WTC11 (cell line): ENCODE measurements at places on chromosomes 3 and 15. TPM values are rescaled to one million over a fixed set of nuclear protein-coding genes. Genes with fewer than 3 reads are reported as not detected.
A peak's percentile ranks its signal among the peaks of the same experiment; 100 is the strongest.

MORC1 gene
- not detected in 3 replicates for total RNA-seq

DNA sequence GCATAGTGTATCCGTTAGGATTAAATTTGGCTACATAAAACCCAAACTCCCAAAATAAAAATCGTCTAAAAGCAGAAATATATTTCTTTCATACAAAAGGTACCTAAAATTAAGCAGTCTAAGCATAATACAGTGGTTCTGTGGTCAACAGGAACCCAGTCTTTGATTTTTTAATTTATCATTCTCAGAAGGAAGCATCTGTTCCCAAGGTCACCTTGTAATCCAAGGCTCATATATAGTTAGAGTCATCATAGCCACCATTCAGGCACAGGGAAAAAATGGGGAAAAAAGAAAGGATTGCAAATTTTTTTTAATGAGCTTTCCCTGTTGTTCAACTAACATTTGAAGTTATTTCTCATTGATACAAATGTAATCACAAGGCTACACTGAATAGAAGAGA lies 983.2 kb downstream of the PLOD2 start:
- DNase-seq = no peak

DNA sequence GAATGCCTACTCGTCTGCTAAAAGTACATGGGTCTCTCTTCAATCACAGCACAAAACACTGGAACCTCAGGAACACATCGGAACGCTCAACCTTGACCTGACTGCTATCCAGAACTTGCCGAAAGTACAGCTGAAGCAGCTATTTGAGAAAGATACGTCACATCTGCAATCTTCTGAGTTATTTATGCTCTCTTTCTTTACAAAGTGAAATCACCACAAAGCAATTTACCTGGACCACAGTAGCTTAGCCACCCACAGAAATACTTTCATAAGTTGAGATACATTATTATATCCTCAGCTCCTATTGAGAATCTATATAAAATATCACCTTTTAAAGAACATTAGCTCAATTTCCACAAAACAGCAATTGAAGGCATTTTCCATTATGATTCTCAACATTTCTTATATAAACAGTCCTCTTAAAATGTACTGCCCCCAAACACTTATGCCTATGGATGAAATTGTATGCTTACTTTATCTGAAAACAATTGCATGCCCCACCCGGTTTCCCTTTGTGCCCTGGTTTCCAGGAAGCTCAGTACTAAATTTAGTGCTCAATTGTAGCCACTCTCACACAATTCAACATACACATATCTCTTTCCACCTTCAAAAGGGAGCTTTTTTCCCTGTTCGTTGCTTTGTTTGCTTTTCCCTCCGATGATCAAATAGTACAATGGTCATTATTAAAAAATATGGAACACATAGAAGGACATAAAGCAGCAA lies 31.8 kb downstream of the HEG1 start:
- DNase-seq = no peak

DNA sequence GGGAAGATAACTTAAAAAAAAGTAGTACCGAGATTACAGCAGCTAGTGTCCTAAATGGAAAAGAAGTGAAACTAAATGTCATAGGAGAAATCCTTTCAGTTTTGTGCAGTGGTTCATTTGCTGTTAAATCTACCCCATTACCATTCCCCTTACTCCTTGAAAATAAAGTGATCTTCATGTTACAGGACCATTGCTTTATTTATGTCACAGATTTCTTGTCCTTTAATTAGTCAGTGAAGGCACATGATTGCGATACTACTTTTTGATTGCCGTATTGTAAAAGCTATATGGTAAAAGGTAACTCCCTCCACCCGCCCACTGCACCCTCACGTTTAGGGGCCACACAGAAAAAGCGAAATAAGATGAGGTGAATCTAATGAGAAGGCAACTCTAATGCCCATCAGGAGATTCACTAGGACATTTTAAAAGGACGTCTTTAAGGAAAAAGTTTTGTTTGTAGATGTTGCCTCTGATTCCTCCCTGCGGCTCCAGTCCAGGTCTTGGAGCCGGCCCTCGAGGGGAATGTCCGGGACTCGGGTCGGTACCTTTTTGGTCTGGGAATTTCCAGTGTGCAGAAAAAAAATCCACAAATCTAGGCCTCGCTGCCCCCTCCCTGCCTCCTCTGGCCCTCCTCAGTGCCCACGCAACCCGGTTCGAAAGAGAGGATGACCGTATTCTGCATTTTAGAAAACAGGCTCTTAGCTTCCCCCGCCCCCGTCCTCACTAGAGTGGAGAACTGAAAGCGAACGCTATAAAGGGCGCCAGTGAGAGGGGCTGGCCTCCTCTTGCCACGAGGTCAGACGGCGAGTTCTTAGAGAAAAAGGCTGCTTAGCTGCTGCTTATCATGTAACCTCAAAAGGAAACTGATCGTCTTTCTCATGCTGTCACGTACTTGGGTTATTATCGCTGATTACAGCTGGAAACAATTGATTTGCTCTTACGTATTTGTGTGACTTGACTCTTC lies 21.8 kb upstream of the NFKBIZ start:
- DNase-seq = peak; percentile 54

DNA sequence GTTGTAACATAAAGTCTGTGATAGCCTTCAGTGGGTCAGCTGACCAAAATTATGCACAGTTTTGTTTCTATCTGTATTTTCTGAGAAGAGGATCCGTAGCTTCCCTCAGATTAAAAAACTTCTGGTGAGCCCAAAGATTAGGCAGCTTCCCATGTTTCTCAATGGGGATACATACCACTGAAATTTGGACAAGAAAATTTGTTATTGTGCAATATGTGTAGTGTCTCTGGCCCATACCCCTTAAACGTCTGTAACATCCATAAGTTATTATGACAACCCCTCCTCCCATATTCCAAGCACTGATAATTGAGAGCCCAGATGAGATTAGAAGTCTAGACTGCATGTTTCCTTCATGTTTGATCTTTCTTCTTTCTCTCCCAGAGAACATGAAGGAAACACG lies 1.9 kb upstream of the MITF start:
- DNase-seq = no peak

DNA sequence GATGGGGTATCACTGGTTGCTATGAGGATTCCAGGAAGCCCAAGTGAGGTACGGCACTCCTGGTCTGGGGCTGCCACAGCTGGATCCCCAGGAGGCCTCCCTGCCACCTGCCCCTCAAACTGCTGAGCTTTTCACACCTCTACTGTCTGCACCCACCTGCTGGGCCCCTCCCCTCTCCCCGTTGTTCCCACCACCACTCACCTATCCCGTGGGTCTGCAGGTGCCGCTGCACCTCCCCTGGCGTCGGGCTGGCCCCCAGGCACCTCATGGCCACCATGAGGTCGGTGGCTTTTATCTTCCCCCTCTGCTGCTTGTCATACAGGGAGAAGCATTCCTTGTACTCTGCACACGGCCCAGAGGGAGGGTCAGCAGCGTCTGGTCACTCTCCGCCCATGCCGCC lies 5.8 kb downstream of the CALML4 start:
- DNase-seq = no peak

- no peak for DNase-seq
Observed at GRCh38 chr3:191961022-191961421, 500.1 kb downstream of the PYDC2 start.

ECE2 gene
- 0.46 to 1.2 TPM (median 0.64 TPM) in 3 replicates for total RNA-seq

GRCh38 chr3:9253327-9253726 lies 3.9 kb upstream of the SRGAP3 start:
- DNase-seq = no peak

GRIP2 gene
- 11.4 to 12.0 TPM (median 11.7 TPM) in 3 replicates for total RNA-seq

DNA sequence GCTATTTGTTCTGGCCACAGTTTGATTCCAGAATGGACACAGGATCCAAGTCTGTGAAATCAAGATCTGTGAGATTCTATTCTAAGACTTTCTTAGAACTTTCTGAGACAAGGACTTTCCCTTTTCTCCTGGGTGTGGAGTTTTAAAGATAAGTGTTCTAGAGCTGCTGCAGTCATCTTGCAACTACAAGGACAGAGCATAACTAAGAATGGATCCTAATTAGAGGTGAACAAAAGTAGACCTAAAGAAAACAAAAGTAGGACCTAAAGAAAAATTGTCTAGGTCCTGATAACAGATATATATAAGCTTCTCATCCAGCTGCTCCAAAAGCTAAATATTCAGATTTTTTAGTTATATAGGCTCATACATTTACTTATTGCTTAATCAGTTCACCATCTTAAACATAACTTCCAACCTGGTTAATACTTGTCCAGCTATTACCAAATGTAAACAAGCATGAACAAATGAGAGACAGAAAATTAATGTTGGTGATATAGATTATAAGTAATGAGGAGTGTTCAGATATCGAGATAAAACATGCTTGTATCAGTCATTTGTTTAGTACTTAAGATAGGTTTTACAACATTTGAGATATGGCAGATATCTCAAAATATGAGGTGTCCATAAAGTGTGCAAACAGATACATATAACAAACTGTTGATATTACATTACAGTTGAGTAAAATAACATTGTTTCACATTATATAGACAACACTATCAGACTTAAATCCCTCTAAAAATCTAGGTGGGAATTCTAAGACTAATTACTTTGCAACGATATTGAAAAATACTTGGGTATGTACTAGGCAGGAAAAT lies 75.1 kb downstream of the CD200 start:
- no peak for DNase-seq

DNA sequence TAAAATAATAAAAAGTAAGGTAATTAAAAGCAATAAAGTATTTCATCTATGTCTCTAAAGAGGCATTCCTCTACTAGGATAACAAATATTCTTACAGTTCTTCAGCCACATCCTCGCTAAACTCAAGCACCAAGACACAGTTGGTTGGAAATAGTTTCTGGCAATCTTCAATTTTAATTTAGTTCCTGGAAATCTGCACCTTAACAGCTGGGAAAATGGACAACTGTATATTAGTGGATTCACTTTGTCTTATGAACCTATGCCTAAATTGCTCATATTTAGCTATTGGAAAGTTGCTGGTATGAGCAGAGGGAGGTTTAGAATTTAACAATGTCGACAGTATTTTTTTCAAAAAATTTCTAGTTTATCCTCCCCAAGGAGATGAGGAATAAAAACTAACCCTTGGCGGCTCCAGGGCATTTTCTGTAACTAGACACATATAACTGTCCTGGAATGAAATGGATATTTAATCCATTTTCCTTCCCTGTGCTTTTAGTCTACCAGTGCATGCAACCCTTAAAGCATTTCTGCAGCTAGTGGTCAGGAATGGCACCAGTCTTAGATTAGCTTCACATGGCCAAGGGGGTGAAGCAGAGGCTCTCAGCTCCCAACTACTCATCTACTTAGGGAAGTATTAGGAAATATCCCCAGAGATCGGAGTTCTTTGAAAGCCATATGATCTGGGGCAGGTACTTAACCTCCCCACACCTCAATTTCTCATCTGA lies 290.0 kb upstream of the THBS1 start:
- no peak for DNase-seq

MST1R gene
- 5.1 to 6.2 TPM (median 5.6 TPM) in 3 replicates for total RNA-seq

DNASE1L3 gene
- total RNA-seq = not detected in 3 replicates

DNA sequence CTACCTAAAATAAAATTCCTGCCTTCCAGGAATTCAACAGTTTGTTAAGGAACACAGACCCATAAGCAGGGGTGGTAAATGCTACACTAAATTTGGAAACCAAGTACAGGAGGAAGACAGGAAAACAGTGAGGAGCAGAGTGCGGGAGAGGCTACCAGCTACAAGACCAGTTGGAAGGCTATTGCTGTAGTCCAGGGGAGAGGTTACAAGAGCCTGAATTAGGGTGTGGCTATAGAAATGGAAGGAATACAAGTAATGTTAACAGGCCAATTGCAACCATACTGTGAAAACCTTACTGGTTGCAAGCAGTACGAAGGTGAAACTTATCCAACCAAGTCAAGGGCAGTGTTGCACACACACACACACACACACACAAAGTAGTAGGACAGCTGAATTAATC lies 880 bp upstream of the ARMC8 start:
- DNase-seq = no peak

BFSP2 gene
- total RNA-seq = 0.44 TPM in 1 of 3 replicates, not detected in the others

SLC15A2 gene
- total RNA-seq = 2.4 to 3.8 TPM (median 3.4 TPM) in 3 replicates

CACNA2D3 gene
- total RNA-seq = 4.0 to 5.0 TPM (median 4.9 TPM) in 3 replicates

- no peak for DNase-seq
Observed at GRCh38 chr3:17983106-17983505, 240.7 kb upstream of the TBC1D5 start.

DNA sequence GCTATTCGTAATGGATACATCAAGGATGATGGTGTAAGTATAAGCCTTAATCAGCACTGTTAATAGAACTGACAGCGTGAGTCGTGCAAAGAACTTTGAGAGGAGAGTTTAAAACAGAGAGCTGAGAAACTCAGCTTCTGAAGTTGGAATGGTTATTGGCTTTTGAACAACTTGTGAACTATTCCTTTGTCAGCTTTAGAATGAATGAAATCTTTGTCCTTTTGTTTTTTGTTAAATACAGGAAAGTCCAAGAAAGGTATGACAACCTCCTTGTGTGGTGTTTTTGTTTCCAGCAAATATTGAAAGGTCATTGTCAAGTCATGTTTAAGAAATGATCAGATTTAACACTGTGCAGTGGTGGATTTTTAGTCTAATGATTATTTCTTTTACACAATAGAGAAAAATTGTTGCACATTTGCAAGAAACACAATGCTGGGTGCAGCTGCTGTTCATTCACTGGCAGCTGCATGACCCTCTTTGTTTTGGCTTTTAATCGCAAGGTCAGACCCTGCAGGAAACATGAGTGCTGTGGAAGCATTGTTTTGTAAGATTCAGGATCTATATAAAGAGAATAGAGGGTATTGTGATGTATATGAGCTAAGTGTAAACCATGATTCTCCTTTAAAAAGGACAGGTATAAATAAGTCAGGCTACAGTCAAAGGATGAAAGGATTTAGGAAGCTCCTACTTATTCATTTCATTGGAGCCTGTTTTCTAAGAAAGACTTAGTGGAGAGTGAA lies 21.7 kb upstream of the ABHD10 start:
- no peak for DNase-seq

DNA sequence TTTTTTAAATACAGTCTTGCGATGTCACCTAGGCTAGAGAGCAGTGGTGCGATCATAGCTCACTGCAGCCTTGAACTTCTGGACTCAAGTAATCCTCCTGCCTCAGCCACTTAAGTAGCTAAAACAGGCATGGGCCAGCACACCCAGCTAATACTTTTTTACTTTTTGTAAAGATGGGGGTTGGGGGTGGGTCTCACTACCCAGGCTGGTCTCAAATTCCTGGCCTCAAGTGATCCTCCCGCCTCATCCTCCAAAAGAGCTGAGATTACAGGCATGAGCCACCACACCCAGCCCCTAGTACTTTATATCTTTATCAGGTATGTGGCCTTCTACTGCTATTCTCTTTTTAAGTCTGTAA lies 8.3 kb downstream of the PEAK1 start:
- no peak for DNase-seq

- no peak for DNase-seq
Observed at GRCh38 chr15:59273234-59273633, 66.6 kb downstream of the LDHAL6B start.
